ENCODE measurements at places on chromosomes 16 and 17. TPM values are rescaled to one million over a fixed set of nuclear protein-coding genes. Genes with fewer than 3 reads are reported as not detected.

The TAT gene
- total RNA-seq, result 5.8 TPM

The CES4A gene
- 26.5 TPM for total RNA-seq

The KRTAP16-1 gene
- total RNA-seq, result not detected

The AANAT gene
- not detected for total RNA-seq

The TMIGD1 gene
- total RNA-seq, result 168 TPM

The CDH1 gene
- total RNA-seq, result 424 TPM

The TEKT5 gene
- total RNA-seq, result not detected

The GFOD2 gene
- 26.8 TPM for total RNA-seq

The KRT28 gene
- not detected for total RNA-seq

The STARD3 gene
- 153 TPM for total RNA-seq

The FOXC2 gene
- total RNA-seq, result 1.5 TPM

The EVI2A gene
- 5.8 TPM for total RNA-seq

The GUCY2D gene
- total RNA-seq, result not detected

The OR1F1 gene
- total RNA-seq, result not detected

The NOS2 gene
- total RNA-seq, result 6.7 TPM

The CSF3 gene
- total RNA-seq, result not detected

The TANC2 gene
- total RNA-seq, result 3.2 TPM

The NDUFAF8 gene
- 32.2 TPM for total RNA-seq

The DNAH17 gene
- not detected for total RNA-seq

The LPO gene
- 9.0 TPM for total RNA-seq

The NUDT7 gene
- total RNA-seq, result 14.4 TPM

The ZKSCAN2 gene
- 2.4 TPM for total RNA-seq

The HEXIM2 gene
- total RNA-seq, result 12.1 TPM

The SKA2 gene
- 6.7 TPM for total RNA-seq

The TNS4 gene
- 2.5 TPM for total RNA-seq

The SPHK1 gene
- 0.53 TPM for total RNA-seq

The SEPTIN1 gene
- 11.3 TPM for total RNA-seq

The PLCD3 gene
- 13.9 TPM for total RNA-seq

The CCL14 gene
- 8.3 TPM for total RNA-seq

The NPB gene
- total RNA-seq, result not detected

The RND2 gene
- 0.27 TPM for total RNA-seq

The MYH8 gene
- not detected for total RNA-seq

The C16orf82 gene
- not detected for total RNA-seq

The PRCD gene
- 1.2 TPM for total RNA-seq

The CCL8 gene
- not detected for total RNA-seq

The KRTAP4-9 gene
- not detected for total RNA-seq

The CA5A gene
- not detected for total RNA-seq

The OR4D1 gene
- total RNA-seq, result not detected

The RNF222 gene
- total RNA-seq, result not detected

The NF1 gene
- total RNA-seq, result 106 TPM

The PRSS8 gene
- 27.2 TPM for total RNA-seq

The RHBDL3 gene
- total RNA-seq, result 0.40 TPM

The C17orf67 gene
- total RNA-seq, result not detected

The ITGAL gene
- 11.9 TPM for total RNA-seq

The PRSS33 gene
- total RNA-seq, result not detected

The TMC5 gene
- total RNA-seq, result 191 TPM

The NDRG4 gene
- total RNA-seq, result 7.1 TPM

The SRL gene
- 1.7 TPM for total RNA-seq

The ABR gene
- 220 TPM for total RNA-seq

The KRT222 gene
- 0.95 TPM for total RNA-seq

The IGF2BP1 gene
- total RNA-seq, result not detected

The JPT2 gene
- 24.8 TPM for total RNA-seq

The CSH1 gene
- not detected for total RNA-seq

The PRR35 gene
- total RNA-seq, result not detected

The CYGB gene
- total RNA-seq, result 11.3 TPM

Measured in Peyer's patch (tissue), 4 donors.